ENCODE measurements at places on chromosomes 1 and 21.

GRCh38 chr1:210446479-210446878 is 117.8 kb downstream of the HHAT start:
- peak; percentile 90 for DNase-seq

DNA sequence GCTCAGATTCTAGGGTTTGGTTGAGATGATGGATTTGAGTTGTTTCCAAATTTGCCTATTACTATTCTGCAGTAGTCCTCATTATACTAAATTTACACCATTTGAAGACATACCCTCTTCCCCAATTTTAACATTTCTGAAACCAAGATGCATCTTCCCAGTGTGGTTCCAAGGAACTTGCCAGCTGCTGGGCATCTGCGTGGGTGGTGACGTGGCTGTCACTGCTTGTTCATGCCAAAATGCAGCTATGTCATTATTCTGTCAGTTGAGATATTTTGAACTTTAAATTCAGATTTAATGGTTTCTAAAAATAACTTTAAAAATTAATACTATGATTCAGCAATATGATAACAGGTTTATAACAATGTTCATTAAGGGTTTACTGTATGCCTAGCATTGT is 1.2 kb downstream of the ZFP69 start:
- DNase-seq = no peak

GRCh38 chr1:84037758-84038611 is 39.1 kb upstream of the TTLL7 start:
- no peak for DNase-seq

- DNase-seq = no peak
These were observed 127.6 kb downstream of the DMRTB1 start for GRCh38 chr1:53586765-53587164.

DNA sequence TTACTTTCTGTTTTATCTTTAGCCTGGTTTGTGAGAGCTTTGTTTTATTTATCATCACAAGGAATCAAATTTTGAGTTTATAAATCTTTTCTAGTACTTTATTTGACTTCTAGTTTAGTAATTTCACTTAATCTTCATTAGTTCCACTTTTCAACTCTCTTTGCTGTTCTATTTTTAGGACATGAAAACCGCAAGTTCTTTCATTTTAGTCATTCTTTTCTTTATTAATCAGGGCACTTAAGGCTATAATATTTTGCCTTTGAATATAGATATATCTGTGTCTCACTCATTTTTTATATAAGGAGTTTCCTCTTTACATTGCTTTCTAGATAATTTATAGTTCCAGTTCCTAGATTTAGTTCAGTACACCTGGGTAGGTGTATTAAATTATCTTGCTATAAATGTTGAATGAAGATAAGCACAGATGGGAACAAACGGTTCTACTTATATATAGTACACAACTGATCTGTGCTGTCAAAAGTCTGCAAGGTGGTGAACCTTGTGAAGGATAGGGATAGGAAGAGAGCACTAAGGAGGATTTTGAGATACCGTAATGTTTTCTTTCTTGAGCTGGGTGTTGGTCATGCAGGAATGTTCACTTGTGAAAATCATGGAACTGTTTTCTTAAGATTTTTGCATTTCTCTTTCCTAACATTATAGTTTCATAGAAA is 402.3 kb downstream of the RYR2 start:
- DNase-seq = no peak

- no peak for DNase-seq
These were observed 30.1 kb downstream of the PALMD start for GRCh38 chr1:99675994-99676393.

DNA sequence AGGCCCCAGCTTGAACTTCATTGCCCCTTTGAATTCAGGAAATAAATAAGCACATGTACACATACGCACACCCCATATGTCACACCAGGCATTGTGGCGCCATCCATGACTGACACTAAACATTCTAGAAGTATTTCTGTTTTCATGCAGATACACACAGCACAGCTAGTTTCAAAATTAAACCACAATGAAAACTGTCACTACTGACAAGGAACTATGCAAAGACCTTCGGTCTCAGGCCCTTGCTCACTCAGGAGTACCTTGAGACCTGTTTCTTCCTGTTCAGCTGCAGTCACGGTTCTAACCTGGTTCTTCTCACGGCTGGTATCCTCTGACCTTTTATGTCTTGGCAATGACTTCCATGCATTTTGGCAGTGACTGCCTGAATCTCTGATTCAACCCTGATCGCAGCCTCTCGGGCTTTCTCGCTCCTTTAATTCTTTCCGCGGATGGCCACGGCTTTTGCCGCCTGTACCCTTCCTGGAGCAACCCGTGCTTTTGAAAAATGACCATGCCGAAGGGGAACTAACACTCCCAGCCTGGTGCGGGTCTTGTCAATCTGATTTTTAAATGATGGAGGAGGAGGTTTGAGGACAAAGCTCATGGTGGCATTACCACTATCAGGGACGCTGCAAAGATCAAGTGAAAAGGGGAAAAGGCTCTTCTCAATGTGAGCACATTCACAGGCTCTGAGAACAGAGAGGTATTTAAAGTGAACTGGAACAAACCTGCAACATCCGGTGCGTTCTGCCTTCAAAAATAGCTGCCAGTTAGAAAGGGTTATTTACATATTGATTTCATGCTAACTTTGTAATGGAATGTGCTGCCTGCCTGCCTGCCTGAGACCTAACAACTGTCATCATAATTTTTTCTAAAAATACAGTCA is 384.6 kb downstream of the RRAGC start:
- no peak for DNase-seq

- DNase-seq = no peak
These were observed 11.1 kb downstream of the TNNI3K start for GRCh38 chr1:74246315-74246714.

- DNase-seq = no peak
These were observed 76.4 kb downstream of the CTH start for GRCh38 chr1:70487459-70487815.

- no peak for DNase-seq
These were observed at the start of gene SPRR2E for GRCh38 chr1:153094426-153094825. Gene SPRR2E, minus strand, starts transcription at chr1:153094526. Its CDS starts 775 bp downstream, at chr1:153093751.

- DNase-seq = no peak
These were observed 514.7 kb downstream of the PLPP3 start for GRCh38 chr1:56064705-56065104.

- no peak for DNase-seq
These were observed 3.9 kb downstream of the EPHA8 start for GRCh38 chr1:22567197-22567596.

- DNase-seq = peak; percentile 64
These were observed 53.0 kb downstream of the IER5 start for GRCh38 chr1:181141431-181141910.

DNA sequence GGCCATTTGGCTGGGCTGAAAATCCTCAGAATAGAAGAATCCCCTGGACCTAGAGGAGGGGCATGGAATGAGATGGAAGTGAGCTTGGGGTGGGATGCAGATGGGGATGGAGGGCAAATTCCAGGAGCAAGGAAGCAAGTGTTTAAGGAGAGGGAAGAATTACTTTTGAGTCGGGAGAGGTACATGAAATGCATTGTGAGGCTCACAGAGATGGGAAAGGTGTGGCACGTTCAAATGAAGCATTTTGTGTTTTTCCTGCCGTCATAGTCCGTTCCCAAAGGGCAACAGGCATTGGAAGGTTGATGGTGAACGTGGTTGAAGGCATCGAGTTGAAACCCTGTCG is 30.5 kb downstream of the ATP5PO start:
- DNase-seq = no peak

DNA sequence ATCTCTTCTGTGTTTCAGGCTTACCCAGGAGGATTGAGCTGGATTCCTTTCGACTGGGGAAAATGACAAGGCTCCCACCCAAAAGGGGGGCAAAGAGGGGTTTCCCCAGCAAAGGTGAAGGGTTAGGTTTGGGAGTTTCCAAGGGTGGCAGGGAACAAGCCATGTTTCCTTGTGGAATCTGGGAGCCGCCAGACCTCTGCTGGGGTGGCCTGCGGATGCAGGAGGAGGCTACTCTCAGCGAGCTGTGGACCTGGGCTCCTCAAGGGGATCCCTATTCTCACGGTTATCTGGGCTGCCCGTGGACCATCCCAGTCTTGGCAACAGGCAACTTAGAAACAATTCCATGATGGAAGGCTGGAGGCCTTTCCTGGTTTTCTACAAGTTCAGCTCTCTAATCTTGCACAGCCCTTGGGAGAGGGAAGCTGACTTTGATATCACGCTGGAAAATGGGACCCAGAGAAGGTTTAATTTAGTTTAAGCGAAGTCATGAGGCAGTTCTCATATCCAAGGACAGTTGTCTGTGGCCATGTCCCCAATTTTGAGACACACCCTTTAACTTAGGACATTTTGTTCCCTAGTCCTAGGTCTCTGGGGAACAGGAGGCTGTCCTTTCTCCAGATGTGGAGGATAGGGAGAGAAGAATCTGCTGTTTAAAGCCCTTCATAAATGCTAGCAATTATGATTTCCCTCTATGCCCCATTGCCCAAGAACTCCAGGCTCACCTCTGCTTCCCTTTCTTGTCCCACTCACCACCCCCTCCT is 24.7 kb upstream of the STUM start:
- no peak for DNase-seq

DNA sequence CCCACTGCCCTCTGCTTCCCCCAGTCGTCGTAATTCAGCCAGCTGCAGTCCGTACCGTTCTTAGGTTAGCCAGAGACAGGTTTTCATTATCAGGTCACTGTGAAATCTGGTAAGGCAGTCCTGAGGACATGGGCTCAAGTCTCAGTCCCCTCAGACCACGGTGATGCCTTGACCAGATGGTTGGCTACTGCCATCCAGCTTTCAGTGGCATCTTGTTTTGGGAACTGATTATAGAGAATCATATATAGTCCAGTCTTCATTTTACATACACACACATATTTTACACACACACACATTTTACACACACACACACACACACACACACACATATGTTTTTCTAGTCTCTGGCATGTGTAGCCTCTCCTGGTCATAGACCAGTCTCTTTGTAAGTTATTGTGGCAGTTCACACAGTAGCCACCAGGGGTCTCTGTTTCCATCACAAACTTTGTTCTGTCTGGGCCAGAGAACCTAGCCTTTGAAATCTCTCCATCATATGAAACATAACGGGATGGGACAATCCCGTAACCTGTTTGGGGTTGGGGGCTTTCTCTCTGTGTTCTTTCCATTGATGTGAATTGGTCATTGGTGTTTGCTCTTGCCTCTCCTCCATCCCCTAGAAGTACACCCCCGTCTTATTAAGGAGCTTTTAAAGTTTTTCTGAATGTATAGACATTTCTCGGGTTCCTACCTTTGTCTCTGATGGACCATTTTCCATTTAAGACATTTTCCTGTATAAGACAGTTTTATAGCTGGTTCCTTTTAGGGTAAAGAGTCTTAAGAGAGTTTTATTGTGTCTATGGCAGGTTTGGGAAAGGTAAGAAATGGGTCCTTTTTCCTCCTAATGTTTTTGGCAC is 8.4 kb upstream of the IKBKE start:
- no peak for DNase-seq
